ENCODE measurements at places on chromosomes 6 and 20.

GRCh38 chr20:38094373-38094891 is 60.9 kb downstream of the RPRD1B start:
- DNase-seq: peak; percentile 84
- H3K4me1 ChIP-seq: peaks cover 8% of the 10 kb centered on the region

- DNase-seq: no peak
- no peaks in the 10 kb centered on the region for H3K36me3 ChIP-seq
- no peaks in the 10 kb centered on the region for H3K27me3 ChIP-seq
- peaks cover 14% of the 10 kb centered on the region for H3K4me1 ChIP-seq
Observed at GRCh38 chr6:16651871-16652270, 109.4 kb downstream of the ATXN1 start.

GRCh38 chr20:3134151-3134550 is 25.5 kb downstream of the FASTKD5 start:
- no peak for DNase-seq
- H3K36me3 ChIP-seq: no peaks in the 10 kb centered on the region
- no peak overlapping the region for H3K27ac ChIP-seq
- no peak overlapping the region for H3K4me3 ChIP-seq
- no peaks in the 10 kb centered on the region for H3K27me3 ChIP-seq

DNA sequence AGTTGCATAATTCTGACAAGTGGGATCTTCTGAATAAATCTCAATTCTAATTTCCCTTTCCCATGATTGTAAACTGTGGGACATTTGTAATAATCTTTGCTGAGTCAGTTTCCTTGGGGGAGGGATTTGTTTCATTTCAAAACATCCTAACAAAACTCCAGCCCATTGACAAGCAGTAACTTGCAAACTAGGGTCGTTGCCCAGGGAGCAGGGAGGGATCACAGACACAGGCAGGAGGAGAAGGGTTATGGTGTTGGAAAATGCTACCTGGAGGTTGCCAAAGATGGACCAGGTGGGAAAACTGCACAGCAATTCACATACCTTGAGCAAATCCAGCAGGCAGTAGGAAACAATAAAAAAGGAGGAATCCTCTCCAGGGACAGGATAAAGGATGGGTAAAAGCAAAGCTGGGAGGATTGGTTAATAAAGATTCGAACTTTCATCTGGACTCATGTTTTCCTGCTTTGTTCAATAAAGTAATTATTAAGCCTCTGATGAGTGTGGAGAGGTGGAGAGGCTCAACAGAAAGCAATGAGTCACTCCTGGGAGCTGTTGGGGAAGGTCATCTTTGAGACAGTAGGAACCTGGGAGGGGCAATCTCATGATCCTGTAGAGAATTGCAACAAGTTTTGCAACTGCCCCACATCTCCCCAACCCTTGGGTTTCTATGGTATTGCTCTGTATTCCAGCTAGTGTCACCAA is 87.3 kb upstream of the AKIRIN2 start:
- no peak for DNase-seq
- H3K27ac ChIP-seq: no peak overlapping the region
- H3K4me3 ChIP-seq: no peak overlapping the region
- H3K36me3 ChIP-seq: no peaks in the 10 kb centered on the region
- H3K27me3 ChIP-seq: no peaks in the 10 kb centered on the region

GRCh38 chr6:21893793-21894192 is 300.2 kb downstream of the SOX4 start:
- H3K27ac ChIP-seq: no peak overlapping the region
- no peak overlapping the region for H3K4me3 ChIP-seq
- no peak for DNase-seq
- no peaks in the 10 kb centered on the region for H3K36me3 ChIP-seq
- H3K4me1 ChIP-seq: peaks cover 2% of the 10 kb centered on the region
- no peaks in the 10 kb centered on the region for H3K27me3 ChIP-seq

GRCh38 chr6:15585760-15586214 is 77.0 kb downstream of the DTNBP1 start:
- H3K27me3 ChIP-seq: no peaks in the 10 kb centered on the region
- H3K4me3 ChIP-seq: no peak overlapping the region
- H3K4me1 ChIP-seq: no peaks in the 10 kb centered on the region
- no peak overlapping the region for H3K27ac ChIP-seq
- H3K36me3 ChIP-seq: no peaks in the 10 kb centered on the region

DNA sequence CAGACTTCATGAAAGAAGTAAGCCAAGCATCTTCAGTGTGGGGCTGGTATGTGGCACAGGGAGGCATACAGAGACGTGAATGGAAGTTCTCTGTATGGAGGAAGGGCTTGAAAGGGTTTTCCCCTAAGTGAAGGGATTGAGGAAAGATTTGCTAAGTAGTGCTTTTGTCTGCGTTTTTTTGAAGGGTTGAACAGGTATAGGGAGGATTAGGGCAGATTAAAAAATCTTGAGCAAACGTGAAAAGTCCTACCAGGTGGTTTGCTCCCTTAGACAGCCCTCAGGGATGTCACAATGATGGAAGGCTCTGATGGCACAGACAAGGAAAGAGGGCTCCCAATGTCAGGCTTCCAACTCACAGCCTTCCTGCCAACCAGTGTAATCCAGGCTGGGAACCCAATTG is 181.7 kb upstream of the TAB2 start:
- H3K27ac ChIP-seq: no peak overlapping the region
- H3K4me3 ChIP-seq: no peak overlapping the region
- H3K36me3 ChIP-seq: no peaks in the 10 kb centered on the region
- no peaks in the 10 kb centered on the region for H3K4me1 ChIP-seq

DNA sequence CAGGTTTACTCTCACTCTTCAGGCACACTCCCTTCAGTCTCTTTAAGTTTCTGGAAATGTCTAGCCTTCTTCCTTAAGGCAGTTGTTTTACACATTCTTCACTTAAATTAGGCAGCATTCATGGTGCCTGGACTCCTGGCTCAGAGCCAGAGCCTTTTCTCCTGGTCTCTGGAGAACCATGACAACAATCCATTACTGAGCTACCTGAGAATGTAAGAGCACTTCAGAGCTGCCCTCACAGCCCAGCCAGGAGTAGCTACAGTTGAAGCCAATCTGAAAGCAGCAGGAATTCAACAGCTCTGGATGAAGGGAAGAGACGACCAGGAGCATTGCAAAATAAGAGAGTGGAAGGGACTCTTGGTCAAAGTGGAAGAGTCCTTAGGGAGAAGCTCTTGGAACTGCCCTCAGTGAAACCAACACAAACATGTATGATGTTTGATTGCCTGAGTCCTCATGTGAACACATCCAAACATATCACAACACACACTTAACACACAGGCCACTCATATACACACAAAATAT is 416.8 kb upstream of the SPTLC3 start:
- no peaks in the 10 kb centered on the region for H3K27me3 ChIP-seq
- no peak overlapping the region for H3K27ac ChIP-seq
- H3K4me1 ChIP-seq: no peaks in the 10 kb centered on the region
